ENCODE measurements at places on chromosomes 5 and 9.

- DNase-seq = no peak
These were observed 159.9 kb downstream of the OLFM1 start for GRCh38 chr9:135247227-135247930.

DNA sequence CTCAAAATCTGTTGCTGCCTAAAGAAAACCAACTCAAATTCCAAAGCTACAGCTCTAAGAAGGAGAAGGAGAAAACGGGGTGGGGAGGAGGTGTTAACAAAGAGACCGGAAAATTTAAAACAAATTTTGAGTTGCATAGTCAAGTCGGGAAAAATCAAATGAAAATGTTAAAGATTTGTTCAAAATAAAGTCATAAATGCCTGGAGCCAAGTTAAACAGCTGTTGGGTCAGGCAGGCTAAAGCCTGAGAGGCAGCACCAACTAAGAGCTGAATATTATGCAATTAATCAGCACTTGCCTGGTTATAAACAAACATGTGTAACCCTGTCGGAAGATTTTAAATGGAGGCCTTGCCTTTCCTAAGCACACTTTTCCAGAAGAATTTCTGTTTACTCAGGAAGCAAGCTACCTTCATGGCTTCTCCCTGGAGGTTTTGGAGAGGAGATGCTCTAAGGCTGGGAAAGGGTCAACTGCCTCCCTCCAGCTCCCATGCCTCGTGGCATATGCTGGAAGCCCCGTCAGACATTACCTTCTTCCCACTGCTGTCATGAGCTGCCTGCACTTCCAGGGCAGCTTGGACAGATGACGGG lies 270.5 kb downstream of the DMRT2 start:
- DNase-seq = no peak

DNA sequence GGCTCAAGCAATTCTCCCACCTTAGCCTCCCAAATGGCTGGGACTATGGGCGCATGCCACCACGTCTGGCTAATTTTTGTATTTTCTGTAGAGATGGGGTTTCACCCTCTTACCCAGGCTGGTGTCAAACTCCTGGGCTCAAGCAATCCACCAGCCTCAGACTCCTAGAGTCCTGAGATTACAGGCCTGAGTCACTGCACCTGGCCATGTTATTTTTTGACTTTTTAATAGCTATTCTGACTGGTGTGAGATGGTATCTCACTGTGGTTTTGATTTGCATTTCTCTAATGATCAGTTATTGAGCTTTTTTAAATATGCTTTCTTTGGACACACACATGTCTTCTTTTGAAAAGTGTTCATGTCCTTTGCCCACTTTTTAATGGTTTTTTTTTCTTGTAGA lies 38.2 kb downstream of the FBXW2 start:
- no peak for DNase-seq

GRCh38 chr5:113357696-113358476 lies 76.9 kb downstream of the TSSK1B start:
- DNase-seq = no peak

- DNase-seq = no peak
These were observed 32.8 kb upstream of the BASP1 start for GRCh38 chr5:17184588-17184987.

GRCh38 chr9:132826621-132827365 lies 51.3 kb downstream of the AK8 start:
- no peak for DNase-seq

- no peak for DNase-seq
These were observed 172.2 kb downstream of the HSD17B3 start for GRCh38 chr9:96129747-96130146.

GRCh38 chr5:58121391-58121790 lies 338.5 kb downstream of the PLK2 start:
- no peak for DNase-seq

DNA sequence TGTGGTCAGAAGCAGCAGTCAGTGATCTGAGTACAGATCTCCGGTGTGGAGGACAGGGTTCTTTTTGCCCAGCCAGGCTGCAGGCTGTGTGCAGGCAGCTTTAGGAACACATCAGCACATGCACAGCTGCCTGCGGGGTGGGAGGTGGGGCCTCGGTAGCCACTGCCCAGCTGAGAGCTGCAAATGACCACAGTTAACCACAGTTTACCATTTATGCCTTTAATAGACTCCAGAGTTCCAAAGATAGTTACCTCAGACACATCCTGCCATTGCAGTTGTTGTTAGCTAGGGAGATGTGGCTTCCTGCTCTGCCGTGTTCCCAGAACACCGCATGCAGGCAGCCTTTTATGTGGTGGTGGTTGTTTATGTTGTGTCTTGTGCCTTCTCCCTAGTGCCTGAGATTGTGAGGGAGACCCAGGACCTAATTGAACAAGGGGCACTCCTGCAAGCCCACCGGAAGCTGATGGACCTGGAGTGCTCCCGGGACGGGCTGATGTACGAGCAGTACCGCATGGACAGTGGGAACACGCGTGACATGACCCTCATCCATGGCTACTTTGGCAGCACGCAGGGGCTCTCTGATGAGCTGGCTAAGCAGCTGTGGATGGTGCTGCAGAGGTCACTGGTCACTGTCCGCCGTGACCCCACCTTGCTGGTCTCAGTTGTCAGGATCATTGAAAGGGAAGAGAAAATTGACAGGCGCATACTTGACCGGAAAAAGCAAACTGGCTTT lies 10.2 kb downstream of the EXOC3 start:
- DNase-seq = no peak

GRCh38 chr5:153490118-153491037 lies at the start of gene GRIA1:
Gene GRIA1 (plus strand): TSS chr5:153490670.
- DNase-seq = peak; percentile 13

DNA sequence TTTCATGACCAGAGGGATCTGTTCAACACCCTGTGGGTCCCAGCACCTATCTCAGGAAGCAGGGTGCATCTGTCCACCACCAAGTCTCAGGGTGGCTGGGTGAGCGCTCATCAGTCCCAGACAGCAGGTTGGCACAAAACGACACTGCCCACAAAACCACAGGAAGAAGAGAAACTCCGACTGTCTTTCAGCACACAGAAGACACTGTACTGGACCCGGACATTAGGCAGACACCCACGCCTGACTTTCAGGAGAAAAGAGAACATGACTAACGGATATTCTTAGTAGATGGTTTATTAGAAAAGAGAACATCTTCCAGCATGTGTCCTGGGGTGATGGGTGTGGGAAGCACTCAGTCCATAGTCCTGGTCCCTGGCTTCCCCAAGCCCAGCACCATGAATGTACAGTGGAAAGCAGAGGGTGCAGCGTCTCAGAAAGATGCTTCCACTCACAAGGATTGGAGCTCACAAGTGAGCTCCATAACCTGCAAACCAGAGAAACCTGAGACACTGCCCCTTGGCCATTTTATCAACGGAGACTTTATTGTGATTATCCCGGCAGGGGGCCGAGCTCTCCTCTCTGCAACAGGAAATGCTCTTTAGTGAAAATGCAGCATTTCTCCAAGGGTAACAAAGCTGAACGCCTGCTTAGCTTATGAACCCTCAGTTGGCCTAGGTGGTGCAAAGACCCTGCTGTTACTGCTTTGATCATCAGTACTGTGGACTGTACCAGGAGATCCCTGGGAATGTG lies 35.8 kb upstream of the LCP2 start:
- DNase-seq = peak; percentile 7

DNA sequence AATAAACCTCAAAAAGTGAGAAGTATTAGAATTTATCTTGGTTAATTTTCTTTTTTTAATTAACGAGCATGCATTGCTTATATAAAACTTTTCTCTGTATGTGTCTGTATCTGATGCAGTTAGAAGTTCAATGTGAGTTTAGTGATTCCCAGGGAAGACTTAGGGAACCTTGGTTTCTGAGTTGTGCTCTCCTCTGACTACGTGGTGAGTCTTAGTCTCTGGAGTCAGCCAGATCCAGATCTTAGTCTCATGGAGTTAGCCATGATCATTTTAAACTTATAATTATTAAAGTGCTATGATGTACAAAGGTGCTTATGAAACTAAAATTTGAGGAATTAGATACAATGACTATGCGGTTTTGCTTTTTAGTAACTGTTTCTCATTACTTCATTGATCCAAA lies 285.3 kb upstream of the DMRT1 start:
- no peak for DNase-seq

DNA sequence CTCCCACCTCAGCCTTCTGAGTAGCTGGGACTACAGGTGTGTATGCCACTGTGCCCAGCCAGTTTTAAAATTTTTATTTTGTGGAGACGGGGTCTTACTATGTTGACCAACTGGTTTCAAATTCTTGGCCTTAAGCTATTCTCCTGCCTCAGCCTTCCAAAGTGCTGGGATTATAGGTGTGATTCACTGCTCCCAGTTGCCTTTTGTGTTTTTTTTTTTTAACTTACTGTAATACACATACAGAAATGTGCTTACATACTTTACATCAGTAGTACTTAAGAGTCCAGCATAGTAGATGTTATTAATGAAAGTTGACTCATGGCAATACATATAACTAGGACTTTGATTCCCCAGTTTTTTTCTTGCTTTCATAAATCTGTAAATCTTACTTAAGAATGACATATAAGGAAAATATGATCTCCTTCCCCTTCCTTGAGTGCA lies 4.7 kb downstream of the MAN2A1 start:
- DNase-seq = no peak

DNA sequence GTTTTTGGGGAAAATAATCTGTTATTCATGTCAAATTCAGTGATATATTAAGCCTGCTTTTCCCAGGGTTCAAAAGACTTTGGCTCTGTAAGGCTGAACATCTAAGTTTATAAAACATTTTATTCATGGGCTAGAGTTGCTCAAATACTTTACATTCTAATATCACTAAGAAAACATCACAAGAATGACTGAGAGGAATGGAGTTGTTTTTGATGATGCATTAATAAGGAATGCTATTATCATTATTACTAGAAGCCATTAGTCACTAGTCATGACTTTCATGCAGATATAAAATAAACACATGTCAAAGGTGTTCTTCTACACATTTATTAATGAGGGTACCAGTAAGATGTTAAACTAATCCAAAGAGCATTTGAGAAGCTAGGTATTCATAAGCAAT lies 185.5 kb upstream of the KCNN2 start:
- no peak for DNase-seq

DNA sequence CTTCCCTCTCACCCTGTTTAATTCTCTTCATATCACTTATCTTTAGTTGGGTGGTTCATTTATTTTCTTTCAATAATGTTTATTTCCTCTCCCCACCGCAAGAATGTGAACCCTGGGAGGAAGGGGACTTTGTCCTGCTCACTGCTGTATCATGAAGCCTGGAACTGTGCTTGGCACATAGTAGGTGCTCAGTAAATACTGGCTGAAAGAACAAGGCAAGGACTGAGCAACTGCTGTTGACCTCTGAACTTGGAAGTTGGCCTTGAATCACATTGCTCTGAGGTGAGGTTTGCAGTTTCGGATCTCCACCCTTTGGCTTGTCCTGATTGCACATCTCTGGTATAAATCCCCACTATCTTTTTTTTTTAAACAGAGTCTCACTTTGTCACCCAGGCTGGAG lies 22.0 kb upstream of the PTGS1 start:
- DNase-seq = no peak

DNA sequence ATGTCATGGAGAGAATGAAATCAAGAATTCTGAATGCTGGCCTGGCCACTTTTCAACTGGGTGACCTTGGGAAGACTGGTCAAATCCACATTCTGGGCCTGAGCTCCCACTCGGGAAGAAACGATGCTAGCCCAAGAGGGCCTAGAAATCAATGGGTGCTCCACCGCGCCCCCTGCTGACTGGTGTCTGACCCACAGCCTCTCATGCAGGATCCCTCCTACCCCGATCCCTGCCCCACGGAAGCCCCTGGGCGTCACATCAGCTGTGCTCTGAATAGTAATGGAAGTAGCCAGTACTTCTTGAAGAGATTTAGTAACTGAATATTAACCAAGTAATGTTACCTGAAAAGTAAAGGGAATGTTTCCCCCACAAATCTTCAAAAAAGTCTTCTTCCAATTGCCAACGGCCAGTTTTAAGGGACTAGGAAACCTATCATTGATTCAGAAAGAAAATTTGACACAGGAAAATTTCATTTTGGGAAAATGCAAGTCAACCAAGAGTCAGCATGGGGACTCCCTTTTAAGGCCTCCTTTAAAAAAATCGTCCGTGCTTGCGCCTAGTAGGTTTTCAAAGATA lies 43.9 kb downstream of the CRB2 start:
- DNase-seq = peak; percentile 55

GRCh38 chr5:121019734-121020133 lies 555.6 kb downstream of the PRR16 start:
- DNase-seq = no peak
